ENCODE measurements at places on chromosomes 12 and 14. TPM values are rescaled to one million over a fixed set of nuclear protein-coding genes. Genes with fewer than 3 reads are reported as not detected.

The SYCP3 gene
- not detected for total RNA-seq

The OTX2 gene
- not detected for total RNA-seq

The CLEC2D gene
- total RNA-seq: 1.5 TPM

The RNASE11 gene
- not detected for total RNA-seq

The LMNTD1 gene
- not detected for total RNA-seq

The USP44 gene
- total RNA-seq: 0.14 TPM

The CKAP4 gene
- total RNA-seq: 115 TPM

The RPGRIP1 gene
- total RNA-seq: not detected

The SLC38A2 gene
- 356 TPM for total RNA-seq

The TGM1 gene
- 229 TPM for total RNA-seq

The SUDS3 gene
- 49.1 TPM for total RNA-seq

The NKX2-1 gene
- 9.1 TPM for total RNA-seq

The RASSF9 gene
- 3.5 TPM for total RNA-seq

The LRP1 gene
- 25.8 TPM for total RNA-seq

The IPO4 gene
- 70.8 TPM for total RNA-seq

The DNAJC22 gene
- 0.35 TPM for total RNA-seq

The HOXC4 gene
- not detected for total RNA-seq

The HOXC12 gene
- not detected for total RNA-seq

The KERA gene
- not detected for total RNA-seq

The PPP2R5E gene
- total RNA-seq: 8.0 TPM

The ASCL1 gene
- total RNA-seq: not detected

The TRHDE gene
- 0.78 TPM for total RNA-seq

The DBX2 gene
- total RNA-seq: not detected

The RNU4-1 gene
- total RNA-seq: under 0.01 TPM

The TUNAR gene
- total RNA-seq: not detected

The LBHD2 gene
- total RNA-seq: not detected

The P2RX2 gene
- not detected for total RNA-seq

The C12orf54 gene
- 2.6 TPM for total RNA-seq

The GLI1 gene
- total RNA-seq: 0.05 TPM

The KCNH5 gene
- total RNA-seq: not detected

The BIN2 gene
- total RNA-seq: 0.42 TPM

The IL31 gene
- not detected for total RNA-seq

The KRT73 gene
- total RNA-seq: not detected

The ST8SIA1 gene
- 0.23 TPM for total RNA-seq

The PTPRR gene
- 0.21 TPM for total RNA-seq

The MYH6 gene
- total RNA-seq: not detected

The WDR89 gene
- total RNA-seq: 4.7 TPM

The ENDOU gene
- total RNA-seq: 3.4 TPM

The TEX52 gene
- not detected for total RNA-seq

The NFKBIA gene
- total RNA-seq: 131 TPM

The OAS3 gene
- total RNA-seq: 8.9 TPM

The PLA2G1B gene
- total RNA-seq: not detected

The ABCC9 gene
- total RNA-seq: 0.35 TPM

The CEBPE gene
- total RNA-seq: not detected

The CCDC175 gene
- total RNA-seq: not detected

The TXNRD1 gene
- 32.6 TPM for total RNA-seq

The FAM181A gene
- total RNA-seq: 0.99 TPM

The RPAP3 gene
- 12.7 TPM for total RNA-seq

The TESPA1 gene
- not detected for total RNA-seq

The FITM1 gene
- not detected for total RNA-seq

The RPL10L gene
- not detected for total RNA-seq

The NPFF gene
- total RNA-seq: not detected

The TAS2R8 gene
- not detected for total RNA-seq
